ENCODE measurements at places on chromosomes 4 and X.

- DNase-seq: no peak
Observed at GRCh38 chrX:77444545-77444944, 2.6 kb upstream of the FGF16 start.

GRCh38 chr4:27242217-27242616 is 381.6 kb downstream of the STIM2 start:
- DNase-seq: no peak

DNA sequence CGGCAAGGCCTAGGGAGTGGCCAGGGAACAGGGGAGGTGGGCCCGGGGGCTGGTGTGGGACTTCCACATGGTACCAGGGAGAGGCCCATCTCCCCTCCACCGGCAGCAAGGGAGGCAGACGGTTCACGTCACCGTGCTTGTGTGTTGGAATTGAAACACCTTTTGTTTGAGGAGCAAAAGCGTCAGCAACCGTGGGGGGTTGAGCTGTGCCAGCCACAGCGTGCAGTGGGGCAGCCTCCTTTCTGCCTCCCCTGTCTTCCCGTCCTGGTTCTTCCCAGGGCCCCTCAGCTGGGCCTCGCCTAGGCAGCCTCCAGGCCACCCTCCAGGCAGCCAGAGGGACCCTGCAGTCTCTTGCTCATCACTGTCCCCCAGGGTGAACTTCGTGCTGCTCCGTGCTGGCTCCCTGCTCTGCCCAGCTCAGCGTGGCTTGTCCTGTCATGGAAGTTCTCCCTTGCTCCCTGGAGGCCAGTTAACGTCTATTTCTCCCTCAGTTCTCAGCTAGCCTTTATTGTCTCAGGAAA is 32.1 kb upstream of the HGFAC start:
- DNase-seq: no peak

DNA sequence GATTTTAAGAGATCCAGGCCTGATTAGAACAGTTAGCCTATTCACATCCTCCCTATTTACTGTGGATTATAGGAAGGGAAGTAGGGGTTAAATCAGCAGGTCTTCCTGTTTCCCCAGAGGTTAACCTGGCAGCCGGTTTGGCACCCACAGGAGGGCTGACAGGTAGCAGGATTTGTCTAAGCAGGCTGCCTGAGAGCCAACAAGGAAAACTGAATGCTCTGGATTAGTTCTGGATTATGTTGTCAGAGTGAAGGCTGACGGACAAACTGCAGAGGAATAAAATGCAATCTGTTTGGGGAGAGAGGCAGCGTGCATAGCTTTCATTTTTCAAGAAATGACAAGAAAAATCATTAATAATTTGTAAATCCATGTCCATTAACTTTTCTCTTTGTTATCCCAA is 397.1 kb upstream of the FAM241A start:
- DNase-seq: peak; percentile 38

- DNase-seq: no peak
Observed at GRCh38 chr4:165656399-165656798, 216.6 kb upstream of the TLL1 start.

- DNase-seq: peak; percentile 7
Observed at GRCh38 chrX:13716905-13717304, 17.5 kb downstream of the TRAPPC2 start.

- DNase-seq: peak; percentile 11
Observed at GRCh38 chr4:71417150-71417549, 78.3 kb downstream of the SLC4A4 start.

DNA sequence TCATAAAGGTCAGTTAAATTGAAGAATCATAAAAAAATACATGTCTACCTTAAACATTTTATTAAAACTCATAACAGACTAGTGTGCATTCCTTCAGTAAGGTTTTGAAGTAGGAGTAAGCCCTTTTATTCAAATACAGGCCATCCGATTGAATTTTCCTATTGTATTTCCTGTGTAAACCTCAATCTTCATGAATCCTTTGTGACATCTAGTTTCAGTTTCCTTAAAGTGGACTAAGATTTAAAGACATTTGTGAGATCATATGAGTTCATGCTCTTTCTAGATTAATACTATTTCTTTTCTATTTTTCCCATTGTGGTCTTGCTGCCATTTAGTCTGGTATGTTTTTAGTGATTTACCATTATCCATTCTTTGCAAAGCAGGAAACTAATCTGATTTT is 644.7 kb upstream of the BOD1L1 start:
- no peak for DNase-seq

DNA sequence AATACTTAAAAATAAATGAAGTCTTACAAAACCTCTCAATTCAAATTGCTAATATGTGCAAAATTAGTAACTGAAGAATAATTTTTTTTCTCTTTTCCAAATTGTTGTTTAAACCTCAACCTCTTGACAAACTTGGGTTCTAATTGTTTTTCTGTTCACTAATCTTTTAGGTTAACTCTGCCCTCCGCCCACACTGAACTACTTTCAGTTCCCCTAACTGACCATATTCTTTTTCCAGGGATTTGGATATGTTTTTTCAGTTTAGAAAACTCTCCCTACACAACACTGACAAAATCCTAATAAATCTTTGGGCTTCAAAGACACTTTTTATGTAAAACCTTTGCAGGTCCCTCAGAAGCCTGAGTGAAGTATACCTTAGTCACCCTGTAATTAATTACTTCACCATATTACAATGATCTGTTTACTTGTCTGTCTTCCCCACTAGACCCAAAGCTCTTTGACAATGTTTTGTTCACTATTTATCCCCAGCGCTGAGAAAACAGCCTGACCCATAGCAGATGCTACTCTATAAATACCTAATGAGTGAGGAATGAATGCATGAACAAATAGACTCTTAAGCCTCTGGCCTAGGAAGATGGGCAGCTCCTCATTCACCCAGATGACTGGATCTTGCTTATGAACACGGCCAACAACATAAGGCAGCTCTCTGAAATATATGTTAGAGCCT is 134.9 kb downstream of the MAML3 start:
- DNase-seq: no peak

GRCh38 chr4:113445286-113445685 is 316.3 kb downstream of the CAMK2D start:
- no peak for DNase-seq

GRCh38 chr4:110586131-110586850 is 36.6 kb downstream of the PITX2 start:
- peak; percentile 66 for DNase-seq

GRCh38 chrX:1466971-1467561 is 14.4 kb upstream of the ASMTL start:
- DNase-seq: no peak

All from mesendoderm (in vitro differentiated cells).